ENCODE measurements at places on chromosomes 11 and 22.

DNA sequence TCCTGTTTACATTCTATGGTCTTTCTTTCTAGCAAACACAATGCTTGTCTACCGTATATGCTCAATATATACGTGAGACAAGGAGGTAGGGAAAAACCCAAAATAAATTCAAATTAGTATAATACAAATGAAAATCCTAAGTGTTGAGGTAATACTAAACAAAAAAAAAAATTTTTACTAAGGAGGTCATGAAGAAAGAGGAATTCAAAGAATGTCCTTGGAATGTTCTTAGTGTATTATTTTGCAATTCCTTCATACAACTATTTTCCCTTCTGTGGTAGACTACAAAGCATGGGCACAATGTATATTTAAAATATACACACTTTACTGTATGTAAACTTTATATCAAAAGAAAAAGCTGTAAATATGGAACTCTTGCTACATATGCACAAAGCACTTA is 36.4 kb downstream of the PIK3C2A start:
- no peak for DNase-seq

- no peak for DNase-seq
Observed at GRCh38 chr11:1924181-1924580, 4.7 kb downstream of the TNNT3 start.

DNA sequence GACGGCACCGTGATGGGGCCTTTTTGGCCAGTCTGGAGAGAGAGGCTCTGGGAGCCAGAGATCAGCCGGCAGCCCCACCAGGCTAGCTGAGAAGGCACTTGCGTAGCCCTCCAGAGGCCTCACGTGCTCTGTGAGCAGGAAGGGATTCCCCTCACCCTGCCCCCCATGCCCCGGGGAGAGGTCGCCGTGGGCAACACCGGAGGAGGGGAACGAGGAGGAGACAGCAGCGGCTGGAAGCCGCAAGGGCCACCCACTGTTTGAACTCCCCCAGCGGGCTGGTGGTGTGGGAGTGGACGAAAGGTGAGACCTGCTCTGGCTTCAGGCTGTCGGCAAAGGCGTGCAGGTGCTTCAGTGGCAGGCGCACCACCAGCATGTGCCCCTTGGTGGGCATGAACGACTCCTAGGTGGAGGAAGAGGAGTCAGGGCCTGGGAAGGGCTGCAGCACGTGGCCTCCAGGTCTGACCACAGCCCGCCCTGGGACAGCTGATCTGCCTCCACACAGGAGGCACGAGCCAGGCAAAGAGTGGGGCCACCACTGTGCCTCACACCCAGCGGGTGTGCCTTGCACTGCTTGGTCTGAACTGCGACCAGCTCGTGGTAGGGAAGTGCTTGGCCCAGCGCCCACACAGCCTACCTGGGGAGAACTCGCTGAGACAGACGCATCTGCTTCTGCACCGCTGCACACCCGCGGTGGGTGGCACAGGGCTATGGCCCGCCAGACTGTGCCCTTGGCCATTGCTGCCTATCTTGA is 99.9 kb downstream of the MED15 start:
- no peak for DNase-seq

- DNase-seq = no peak
Observed at GRCh38 chr11:40425168-40425567, 1034.3 kb downstream of the LRRC4C start.

DNA sequence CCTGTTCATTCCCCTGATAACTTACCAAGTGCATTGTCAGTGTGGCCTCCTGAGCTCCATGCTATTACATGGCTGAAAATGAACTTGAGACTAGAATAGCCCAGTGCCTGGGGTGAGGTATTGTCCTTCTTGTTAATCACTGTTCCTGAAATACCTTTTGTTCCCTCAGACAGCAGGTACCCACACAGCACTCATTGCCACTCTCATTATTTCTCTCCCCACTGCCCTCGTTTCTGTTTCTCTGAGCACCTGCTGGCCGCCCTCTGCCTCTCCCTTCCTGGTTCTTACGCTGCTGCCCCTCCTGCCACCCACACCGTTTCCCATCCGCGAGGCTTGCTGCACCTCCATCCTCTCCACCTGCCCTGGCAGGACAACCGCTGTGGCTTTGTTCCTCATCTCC is 36.9 kb upstream of the RAB1B start:
- DNase-seq = no peak

DNA sequence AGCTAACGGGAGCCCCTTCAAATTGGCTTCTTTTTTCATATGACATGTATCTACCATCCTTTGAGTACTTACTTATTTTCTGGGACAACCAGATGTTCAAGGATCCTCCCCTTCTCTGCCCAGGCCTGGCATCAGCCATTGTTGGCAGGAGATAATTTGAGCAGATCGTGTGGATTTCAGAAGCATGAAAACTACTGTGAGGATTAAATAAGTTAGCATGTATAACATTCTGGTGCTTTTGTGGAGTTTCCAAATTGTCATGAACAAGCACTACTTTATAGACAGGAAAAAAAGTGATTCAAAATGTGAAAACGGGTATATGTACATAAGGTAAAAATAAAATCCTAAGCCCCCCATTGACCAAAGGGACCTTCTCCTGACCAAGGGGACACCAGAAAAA is 2.1 kb upstream of the NADSYN1 start:
- DNase-seq = no peak
